Glutamatergic neuron (in vitro differentiated cells): ENCODE measurements at places on chromosomes 7 and 10.

DNA sequence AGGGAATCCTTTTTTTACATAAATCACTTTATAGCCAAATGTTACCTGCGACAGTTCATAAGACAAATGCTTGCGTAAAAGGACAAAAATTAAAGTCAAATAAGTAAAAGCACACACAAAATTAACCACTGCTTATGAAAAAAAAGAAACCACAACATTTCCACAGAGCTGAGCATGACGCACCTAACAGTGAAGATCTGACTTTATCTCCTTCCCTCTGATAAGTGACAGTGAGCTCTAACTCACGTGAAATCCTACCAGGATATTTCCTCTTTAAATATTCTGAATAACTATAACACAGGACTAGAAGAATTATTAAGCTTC lies 225.5 kb downstream of the SFMBT2 start:
- no peak for DNase-seq

- DNase-seq = no peak
These were observed 42.6 kb downstream of the GPR37 start for GRCh38 chr7:124723012-124723411.

DNA sequence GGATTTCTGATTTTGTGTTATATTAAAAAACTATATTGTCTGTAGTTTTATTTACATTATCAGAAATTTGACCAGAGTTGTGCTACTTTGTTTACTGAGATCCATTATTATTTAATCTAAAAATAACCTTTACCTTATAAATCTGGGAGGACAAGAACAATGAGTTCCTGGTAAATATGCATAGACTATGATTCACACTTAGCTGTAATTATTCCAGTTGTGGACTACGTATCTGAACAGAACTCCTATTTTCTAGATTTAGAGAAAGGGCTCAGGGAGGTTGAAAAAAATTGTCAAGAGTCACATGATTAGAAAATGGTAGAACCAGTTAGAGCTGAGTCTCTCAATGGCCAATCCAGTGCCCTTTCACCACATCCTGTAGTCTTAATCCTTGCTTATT lies 4.2 kb upstream of the GPR158 start:
- DNase-seq = no peak

DNA sequence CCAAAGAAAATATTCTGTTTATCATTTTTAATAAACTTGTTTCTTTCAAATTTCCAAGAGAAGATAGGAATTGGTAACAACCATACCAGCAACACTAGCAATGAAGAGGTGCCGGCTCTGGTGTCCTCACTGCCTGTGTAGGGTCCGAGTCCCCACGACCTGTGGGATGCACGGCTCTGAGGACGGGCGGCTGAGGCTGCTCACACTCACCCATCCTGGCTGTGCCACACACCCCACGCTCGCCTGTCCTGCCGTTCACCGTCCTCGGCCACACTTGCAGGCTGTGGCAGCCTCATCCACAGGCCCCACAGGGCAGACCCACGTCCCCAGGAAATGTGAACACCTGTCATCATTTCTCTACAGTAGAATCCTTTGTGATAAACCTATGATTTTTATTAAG lies 48.2 kb upstream of the DPYSL4 start:
- DNase-seq = peak; percentile 16

DNA sequence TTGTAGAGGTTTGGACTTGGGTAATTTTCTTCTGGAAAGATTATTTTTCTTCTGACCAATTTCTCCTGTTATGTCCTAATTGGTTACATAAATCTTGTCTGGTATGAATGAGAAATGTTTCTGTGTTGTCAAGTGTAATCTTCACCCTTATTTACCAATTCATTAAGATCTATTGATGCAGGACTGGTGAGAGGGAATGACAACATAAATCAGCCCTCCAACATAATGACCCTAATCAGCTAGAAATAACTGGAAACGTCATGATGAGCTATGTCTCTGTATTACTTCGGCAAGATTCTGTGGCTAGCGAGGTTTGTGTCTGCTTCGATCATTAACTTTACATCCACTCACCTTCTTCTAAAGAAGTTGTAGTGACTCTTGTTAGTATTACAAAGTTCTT lies 3.5 kb downstream of the FOXP2 start:
- DNase-seq = no peak
